Mesothelial cell of epicardium (in vitro differentiated cells): ENCODE measurements at places on chromosomes 6 and 20.

- DNase-seq: no peak
Measured at GRCh38 chr6:91697010-91697695, 1110.3 kb upstream of the MAP3K7 start.

DNA sequence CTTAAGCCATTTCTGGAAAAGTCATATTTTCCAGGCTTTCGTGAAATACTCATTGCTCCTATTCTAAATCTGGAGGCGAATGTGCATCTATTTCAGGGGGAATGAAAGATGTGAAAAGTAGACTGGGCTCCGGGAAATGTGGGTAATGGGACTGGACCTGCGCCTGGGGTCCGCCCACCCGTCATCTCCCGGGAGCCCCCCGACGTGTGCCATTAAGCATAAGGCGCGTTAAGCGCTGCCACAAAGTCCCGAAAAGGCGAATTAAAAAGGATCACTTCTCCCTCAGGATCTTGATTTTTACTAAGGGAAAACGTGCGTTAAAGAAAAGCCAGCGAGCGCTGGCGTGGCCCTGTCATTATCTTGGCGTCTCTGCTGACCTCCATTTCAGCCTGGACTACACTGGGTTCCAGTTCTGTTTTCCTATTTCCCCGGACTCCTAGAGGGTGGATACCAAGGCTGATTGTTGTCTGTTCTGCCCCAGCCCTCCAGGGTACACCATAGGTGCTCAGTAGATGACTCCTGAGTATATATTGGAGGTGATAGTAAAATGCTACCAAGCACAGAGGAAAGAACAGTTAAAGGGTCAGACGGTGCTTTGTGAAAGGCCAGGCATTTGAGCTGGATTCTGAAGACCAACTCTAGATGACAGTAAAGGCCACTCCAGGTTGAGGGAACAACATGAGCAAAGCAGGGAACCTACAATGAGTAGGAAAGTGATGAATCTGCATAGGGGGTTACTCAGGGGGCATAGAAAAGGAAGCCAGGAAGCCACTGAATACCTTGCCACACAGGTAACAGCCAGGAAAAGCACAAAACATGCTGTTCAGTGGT is 89.2 kb upstream of the ARID1B start:
- DNase-seq: no peak

DNA sequence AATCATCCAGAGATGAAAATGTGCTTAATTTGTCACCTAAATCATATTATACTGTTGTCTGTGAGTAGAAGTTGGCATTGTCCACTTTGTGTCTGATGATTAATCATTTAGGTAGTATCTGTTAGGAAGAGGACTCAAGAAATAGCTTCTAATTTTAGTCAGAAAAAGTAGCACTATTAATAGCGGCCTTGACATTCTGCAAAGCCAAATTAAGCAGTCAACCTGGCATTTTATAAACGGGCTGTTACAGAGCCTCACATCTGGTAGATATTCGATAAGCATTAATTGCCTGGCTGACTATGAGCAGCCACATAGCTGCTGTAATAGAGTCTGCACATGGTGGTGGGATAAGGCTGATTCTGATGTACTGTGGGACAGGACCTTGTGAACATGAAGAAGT is 99.5 kb downstream of the KLHL32 start:
- no peak for DNase-seq

DNA sequence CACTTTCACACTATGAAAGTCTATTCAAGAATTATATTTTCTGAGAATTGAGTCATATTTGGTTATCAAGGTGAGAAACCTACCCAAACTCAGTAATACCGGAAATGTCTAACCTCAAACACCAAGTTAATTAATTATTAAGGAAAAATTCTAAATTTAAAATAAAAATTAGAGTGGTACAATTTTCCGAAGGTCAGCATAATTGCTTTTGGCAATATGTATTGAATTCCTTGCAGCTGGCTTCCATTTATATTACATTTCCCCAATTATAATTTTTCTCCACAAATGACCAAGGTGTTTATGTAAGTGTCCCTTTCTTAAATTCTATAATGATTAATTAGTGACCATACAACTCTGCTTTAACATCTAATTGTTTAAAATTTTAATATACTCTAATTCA is 316.0 kb upstream of the IRAK1BP1 start:
- DNase-seq: no peak

DNA sequence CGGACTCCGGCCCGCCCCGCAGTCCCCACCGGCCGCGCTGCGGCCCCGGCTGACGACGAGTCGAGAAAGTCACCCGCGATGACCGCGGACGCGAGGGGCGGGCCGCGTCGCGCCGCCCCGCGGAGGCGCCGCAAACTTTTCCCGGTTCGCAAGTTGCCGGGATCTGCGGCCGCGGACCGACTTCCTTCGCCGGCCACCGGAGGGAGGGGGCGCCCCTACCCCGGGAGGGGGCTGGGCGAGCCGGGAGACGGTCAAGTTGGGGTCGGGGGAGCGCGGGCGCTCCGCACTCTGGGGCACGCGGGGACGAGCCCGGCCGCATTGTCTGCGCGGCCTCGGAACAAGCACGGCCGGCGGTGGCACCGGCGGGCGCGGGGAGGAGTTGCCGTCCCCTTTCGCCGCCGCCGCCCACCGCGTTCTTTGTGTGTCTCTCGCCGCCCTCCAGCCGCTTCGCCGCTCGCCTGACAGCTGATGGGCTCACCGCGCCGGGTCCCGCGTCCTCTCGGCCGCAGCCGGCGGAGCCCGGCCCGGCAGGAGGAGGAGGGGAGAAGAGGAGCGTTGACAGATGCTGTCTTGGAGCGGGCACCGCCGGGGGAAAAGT is 131.6 kb downstream of the OGFRL1 start:
- DNase-seq: peak; percentile 29

DNA sequence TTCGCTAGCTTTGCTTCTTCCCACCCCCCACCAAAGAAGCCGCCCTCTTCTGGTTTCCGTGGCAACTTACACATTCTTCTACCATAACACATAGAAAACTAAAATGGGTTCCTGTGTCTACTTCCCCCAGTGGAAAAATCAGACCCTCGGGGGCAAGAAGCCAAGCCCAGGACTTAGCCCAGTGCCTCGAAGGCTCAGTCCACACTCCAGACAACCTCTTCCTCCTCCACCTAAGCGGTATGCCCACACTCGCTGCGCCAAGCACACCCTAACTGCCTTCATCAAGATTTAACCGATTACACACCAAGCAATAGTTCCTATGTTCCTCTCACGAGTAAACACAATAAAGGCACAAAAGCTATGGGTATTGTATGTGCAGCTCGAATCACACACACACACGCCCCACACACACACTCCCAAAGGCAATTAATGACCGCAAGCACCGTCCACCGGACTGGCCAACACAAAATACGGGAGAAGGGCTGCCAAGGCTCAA is 537 bp downstream of the PPIL4 start:
- no peak for DNase-seq

DNA sequence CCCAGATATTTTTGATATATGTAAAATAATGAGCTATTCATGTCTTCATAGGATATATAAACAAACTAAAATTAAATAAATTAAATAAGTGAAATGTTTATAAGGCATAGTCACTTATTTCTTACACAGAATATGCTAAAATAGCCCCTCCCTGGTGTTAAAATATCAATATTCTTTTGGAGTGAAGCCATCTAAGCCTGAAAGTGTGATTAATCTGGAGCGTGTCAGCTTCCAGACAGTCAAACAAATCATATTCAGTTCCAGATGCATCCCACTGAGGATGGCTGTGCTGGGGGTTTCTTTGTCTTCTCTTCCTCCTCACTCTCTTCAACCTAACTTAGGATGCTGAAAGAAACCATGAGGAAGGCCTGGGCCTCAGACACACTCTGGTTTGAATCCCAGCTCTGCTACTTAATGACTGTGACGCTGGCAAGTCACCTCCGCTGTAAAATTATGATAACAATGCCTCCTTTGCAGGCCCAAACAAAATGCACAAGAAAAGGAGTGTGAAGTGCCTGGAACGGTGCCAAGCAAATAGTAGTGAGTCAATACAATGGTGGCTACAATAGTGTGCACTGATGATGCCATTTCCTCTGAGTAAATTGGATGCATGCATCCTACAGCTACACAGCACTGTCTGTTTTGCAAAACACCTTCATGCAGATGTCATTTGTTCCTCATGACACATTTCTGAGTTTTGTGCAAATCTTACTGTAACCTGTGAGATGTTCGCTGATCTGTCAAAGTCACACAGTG is 161.4 kb downstream of the FOXC1 start:
- DNase-seq: no peak

DNA sequence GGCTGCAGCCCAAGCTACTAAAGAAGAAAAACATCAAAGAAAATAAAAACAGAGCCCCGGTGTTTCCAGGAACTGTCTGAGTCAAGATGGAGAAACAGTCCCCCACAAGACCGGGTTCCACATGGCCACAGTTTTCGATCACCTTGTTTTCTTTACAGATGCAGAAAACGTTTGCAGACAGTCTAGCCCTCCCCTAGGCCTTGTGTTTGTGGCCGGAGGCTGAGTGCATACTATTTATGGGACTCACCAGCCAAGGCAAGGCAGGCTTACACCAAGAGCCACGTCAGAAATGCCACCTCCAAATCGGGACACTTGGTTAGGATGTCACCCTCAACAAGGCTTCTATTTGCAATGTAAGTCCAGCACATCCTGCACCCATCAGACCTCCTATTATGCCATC is 97.3 kb downstream of the BMP7 start:
- no peak for DNase-seq

- DNase-seq: no peak
Measured at GRCh38 chr6:5174244-5174643, 86.5 kb downstream of the LYRM4 start.

GRCh38 chr6:55016261-55016660 is 158.1 kb upstream of the HCRTR2 start:
- no peak for DNase-seq

DNA sequence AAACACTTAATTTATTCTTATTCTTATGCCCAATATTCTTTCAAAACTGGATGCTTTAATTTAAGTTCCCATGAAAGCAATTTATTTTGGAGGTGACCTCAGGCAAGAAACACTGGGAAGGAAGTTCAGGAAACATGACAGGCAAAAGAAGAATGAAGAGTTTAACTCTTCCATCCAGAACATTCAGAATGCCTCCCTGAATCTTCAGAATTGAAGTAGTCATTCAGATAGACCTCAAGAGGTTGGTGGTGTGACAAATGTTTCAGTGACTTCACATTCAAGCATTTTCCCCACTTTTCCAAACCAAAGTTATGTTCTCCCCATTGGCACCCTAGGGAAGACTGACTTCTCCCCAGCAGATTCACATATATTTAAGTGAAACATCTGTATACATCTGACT is 110.5 kb downstream of the HAO1 start:
- no peak for DNase-seq

- DNase-seq: no peak
Measured at GRCh38 chr6:79984261-79984660, 20.2 kb upstream of the TTK start.

GRCh38 chr6:149717255-149717587 is 680 bp downstream of the LATS1 start:
- DNase-seq: no peak

- DNase-seq: no peak
Measured at GRCh38 chr6:169231790-169232506, 21.7 kb downstream of the THBS2 start.

GRCh38 chr20:8901237-8902025 is 167.5 kb upstream of the PLCB4 start:
- no peak for DNase-seq

DNA sequence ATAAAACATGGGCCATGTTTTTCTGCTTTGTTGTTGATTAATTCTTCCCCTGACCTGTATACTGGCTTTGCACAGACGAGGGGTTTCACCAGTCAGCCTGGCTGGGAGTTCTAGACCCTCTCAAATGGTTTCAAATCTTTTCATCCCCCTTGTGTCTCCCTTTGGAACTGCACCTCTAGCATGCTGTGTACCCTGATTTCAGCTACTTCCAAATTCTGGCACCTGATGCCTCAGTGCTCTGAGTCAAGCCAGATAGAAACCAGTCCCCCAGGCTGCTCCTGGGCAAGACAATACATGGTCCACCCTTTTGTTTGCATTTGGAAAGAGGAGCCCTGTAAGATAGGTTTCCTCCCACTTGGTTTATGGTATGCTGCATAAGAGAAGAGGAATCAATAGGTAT is 290.2 kb downstream of the BTBD3 start:
- no peak for DNase-seq

GRCh38 chr6:116210750-116211425 is 43.0 kb downstream of the TSPYL4 start:
- no peak for DNase-seq

DNA sequence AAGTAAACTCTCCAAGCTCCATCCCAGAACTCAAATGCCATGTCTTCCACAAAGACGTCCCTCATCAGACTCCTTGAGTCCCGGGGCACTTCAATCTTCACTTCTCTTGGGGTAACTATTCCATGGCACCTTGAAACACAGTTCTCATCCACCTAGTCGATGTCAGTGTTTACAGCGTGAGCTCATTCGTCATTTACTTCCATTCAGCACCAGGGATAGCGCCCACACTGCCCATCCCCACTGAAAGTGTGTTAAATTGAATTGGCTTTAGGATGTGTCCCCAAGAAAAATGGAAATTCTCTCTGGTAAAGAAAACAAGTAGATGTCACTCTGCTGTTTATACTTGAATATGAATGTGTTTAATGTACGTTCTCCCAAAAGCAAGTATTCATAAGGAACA is 31.3 kb downstream of the KCNK15 start:
- peak; percentile 64 for DNase-seq

DNA sequence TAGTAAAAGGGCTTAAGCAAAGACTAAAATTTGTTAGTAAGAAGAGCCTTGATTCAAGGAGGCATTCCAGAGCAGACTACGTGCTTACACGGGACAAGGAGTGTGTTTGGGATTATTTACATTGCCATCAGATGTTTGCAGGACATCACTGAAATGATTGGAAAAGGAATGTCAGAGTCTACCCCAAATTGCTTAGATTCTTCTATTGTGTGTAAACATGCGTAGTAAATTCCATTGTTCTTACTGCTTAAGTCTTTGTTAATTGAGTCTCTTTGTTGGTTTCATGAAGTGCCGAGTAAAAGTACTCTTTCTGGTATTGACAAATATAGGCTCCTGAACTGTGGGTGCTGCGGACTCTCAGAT is 60.5 kb downstream of the CD83 start:
- no peak for DNase-seq

DNA sequence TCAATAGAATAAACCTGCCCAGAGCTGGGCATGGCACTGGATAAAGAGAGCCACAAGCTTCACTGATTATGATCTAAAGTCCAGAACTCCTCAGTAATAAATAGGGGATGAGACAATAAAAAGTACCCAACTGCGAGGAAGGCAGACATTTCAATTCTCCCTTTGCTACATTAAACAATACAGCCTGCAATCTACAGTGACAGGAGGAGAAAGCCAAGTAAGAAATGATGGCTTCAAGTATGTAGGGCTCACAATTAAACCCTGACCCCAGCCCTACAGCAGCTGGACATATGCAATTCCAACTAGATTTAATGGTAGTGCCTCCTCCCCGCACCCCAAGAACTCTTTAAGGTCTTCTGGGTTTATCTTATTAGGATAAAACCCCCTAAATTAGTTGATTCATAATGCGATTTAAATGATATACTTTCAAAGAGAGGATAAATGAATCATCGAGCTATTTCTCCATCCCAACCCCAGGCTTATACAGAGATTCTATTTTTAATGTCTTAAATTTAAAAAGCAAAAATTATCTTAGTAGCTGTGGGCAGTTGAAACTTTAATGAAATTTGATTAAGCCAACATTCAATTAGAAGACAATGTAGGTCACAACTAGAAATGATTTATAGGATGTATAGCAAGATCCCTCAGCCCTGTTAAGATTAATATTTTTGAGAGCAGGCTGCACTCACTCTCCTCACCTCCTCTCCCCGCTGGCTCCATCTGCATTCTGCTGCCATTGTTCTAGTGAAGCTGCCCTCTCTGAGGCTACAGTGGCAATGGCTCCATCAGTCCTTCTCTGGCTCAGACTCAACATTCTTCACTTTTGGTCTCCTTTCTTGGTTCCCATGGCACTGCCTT is 57.1 kb downstream of the OGFRL1 start:
- no peak for DNase-seq

GRCh38 chr6:98844244-98845210 is 10.2 kb downstream of the POU3F2 start:
- no peak for DNase-seq
